Stimulated activated CD4-positive, alpha-beta T cell treated with anti-CD3 and anti-CD28 coated beads, Interleukin-2, amount 100 ng/mL, for 4 hours (primary cell): ENCODE measurements at places on chromosomes 13 and 19.

- DNase-seq = no peak
Measured at GRCh38 chr19:13014101-13014920, 19.0 kb downstream of the NFIX start.

DNA sequence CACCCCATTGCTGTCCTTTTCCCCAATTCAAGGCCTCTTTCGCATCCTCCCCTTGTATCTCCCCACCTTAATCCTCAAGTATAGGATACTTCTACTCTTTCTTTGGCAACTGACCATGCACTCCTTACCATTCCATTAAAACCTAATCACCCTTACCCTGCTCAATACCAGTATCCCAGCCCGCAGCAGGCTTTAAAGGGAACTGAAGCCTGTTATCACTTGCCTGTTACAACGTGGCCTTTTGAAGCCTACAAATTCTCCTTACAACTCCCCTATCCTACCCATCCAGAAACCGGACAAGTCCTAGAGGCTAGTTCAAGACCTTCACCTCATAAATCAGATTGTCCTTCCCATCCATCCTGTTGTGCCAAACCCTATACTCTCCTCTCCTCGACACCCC lies 16.2 kb upstream of the OR10H1 start:
- DNase-seq = no peak

DNA sequence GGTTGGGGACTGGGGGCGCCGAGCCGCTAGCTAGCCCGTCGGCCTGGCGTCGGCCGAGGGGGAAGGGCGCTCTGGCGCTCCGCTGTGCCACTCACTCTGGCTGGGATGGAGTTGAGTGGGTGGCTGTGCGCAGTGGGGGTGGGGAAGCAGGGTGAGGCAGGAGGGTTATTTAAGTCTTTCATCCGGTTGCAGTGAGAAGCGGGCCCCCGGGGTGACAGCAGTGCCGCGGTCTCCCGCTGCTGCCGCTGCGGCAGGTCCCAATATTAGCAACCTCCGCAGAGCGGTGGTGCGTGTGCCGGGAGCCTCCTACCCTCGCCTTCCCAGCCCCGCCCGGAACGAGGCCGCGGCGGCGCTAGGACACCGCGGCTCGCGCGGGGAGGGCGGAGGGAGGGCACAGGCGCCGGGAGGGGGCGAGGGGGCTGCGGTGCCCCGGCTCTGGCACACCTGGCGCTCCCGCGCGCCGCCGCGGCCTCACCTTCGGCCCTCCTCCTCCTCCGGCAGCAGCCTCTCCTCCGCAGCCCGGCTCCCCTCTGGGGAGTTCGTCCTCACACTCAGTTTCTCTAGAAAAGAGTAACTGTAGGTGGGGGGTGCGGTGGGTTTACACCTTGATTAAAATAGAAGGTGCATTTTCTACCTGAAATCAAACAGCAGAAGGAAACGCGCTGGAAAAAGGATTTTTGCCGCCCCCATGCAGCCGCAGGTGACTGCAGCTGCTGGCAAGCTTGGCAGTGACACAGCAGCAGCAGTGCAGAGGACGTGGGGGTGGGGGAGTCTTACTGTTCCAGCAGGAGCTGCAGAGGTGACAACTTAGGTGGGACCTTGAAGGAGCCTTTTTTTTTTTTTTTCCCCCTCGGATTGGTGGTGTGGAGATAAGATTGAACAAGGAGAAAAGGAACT lies 4.5 kb downstream of the FGF9 start:
- DNase-seq = no peak

- DNase-seq = peak; percentile 85
Measured at GRCh38 chr13:44259045-44260027, 114.3 kb upstream of the SERP2 start.

GRCh38 chr13:46052319-46053161 lies at the start of gene ZC3H13:
Gene ZC3H13 (minus strand): TSS chr13:46052746. CDS start chr13:46045507, 7,239 bp downstream.
- peak; percentile 86 for DNase-seq

- no peak for DNase-seq
Measured at GRCh38 chr19:17794731-17795494, at the start of gene B3GNT3. Gene B3GNT3 (plus strand): TSS chr19:17795138. CDS start chr19:17807808, 12,670 bp downstream.

DNA sequence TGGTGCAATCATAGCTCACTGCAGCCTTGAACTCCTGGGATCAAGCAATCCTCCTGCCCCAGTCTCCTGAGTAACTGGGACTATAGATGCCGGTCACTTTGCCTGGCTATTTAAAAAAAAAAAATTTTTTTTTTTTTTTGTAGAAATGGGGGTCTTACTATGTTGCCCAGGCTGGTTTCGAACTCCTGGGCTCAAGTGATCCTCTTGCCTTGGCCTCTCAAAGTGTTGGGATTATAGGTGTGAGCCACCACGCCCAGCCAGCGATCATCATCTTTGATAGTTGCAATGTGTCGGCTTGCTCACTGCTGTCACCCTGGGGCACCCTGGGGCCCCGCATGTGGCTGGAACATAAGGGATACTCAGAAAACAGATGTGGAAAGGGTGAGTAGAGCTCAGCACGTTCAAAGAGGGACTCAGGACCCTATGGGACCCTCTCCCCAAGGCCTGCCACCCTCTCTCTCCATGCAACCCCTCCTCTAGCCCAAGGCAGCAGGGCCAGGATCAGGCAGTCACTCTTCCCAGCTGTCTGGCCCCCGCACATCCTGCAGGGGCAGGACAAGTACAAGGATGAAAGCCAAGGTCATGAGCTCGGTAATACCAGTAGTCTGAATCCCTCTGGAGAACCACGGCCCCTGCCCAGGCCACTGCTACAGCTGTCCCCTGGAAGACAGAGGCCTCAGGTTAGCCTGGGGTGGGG lies 6.5 kb upstream of the CCL25 start:
- DNase-seq = no peak

DNA sequence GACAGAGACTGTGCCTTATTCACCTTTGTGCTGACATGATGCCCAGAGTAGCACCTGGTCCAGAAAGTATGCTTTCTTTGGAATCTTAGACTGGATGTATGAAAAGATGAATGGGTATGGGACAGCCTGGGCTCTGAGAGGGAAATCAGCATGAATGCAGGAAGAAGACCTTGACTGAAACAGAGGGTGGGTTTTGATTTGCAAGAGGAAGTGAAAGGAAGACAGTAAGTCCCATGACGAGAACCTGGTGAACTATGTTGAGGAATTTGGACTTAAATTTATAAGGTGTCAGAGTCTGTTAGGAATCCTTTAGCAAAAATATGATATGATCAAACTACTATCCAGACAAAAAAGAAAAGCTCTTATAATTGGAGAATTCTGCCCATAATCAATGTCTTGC lies 301.9 kb downstream of the SPRY2 start:
- DNase-seq = no peak

GRCh38 chr19:41939861-41940730 lies 11.8 kb upstream of the ERFL start:
- peak; percentile 60 for DNase-seq

- DNase-seq = no peak
Measured at GRCh38 chr13:99601535-99601934, 100.3 kb downstream of the TM9SF2 start.

DNA sequence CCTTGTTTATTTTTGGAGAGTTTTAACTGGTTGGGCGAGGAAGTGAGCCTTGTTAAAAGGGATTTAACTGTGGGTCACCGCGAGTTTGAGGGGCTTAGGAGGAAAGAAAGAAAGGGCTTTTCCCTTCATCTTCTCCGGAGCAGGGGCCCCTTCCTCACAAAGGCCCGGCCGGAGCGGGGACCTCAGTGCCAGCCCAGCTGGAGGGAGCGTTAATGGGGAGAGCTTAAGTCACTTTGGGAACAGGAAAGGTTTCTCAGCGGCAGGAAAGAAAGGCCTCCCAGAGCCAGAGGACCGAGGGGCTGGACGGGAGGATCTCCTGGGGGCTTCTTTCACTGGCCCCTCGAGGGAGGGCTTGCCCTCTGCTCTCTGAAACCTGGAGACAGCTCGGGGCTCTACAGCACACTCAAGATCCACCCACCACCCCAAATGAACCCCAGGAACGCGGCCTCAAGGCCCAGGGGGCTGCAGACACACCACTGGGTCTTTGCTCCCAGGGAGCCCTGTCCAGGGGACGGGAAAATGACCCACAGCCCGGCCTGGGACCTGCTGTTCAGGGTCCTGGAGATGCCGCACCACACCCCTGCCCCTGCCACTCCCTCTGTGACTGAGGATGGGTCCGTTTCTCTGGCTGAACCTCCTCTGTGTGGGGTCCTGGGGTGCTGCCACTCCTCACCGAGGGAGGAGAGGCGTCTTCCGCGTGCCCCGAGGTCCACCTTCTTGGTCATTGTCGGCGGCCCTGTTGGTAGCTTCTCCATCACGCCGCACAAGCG lies 128.3 kb downstream of the URI1 start:
- DNase-seq = no peak

GRCh38 chr13:107852072-107852471 lies 363.3 kb downstream of the LIG4 start:
- DNase-seq = no peak

DNA sequence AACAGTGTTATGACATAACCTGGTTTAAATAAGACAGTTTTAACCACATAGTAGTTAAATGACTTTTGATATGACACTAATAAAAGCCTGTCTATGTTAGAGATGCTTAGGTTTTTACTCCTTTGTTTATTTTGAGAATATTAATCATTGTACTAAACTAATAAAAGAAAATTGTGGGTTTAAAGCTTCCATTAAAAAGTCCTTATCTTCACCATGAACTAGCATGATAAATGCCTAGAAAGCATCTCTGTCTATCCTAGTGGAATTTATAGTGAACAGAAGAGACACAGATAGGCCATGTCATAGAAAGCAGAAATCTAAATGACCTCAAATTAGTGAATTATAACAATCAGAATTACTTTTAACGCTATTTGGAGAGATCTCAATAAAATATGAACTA lies 255.2 kb downstream of the PCDH9 start:
- DNase-seq = no peak

- DNase-seq = no peak
Measured at GRCh38 chr19:2337329-2337707, 8.8 kb downstream of the SPPL2B start.

GRCh38 chr13:51802631-51803418 lies 1.1 kb downstream of the DHRS12 start:
- no peak for DNase-seq

DNA sequence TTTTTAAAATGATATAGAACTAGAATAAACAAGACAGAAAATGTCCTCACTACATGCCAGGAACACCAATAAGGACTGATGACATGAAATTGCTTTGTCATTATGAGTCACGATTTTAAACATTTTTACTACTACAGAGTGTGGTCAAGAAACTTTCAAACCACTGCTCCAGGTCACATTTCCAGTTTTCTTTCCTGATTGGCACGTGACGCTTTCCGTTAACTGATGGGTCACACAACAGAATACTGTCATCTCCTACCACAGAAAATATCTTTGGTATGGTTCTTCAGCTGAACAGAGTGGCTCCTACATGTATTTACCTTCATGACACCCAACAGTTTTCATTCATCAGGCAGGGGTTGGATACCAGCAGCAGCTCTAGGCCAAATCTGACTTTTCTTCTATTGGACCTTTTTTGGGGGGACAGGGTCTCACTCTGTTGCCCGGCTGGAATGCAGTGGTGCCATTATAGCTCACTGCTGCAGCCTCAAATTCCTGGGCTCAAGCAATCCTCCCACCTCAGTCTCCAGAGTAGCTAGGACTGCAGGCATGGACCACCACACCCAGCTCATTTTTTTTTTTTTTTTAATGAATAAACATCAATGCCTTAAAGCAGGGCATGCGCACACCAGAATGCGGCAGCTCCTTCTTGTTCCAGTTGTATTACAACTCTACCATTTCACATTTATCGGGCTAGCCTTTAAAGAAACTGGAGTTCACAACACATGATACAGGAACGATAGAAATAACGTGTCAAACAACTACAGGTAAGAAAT lies 147.4 kb downstream of the RNF17 start:
- DNase-seq = no peak

GRCh38 chr19:5042556-5042955 lies 73.6 kb downstream of the KDM4B start:
- DNase-seq = no peak

- no peak for DNase-seq
Measured at GRCh38 chr19:47537493-47537892, 22.6 kb upstream of the NAPA start.

GRCh38 chr19:46408664-46409039 lies 4.7 kb downstream of the CCDC8 start:
- DNase-seq = no peak

- DNase-seq = no peak
Measured at GRCh38 chr13:43988302-43988701, 108.6 kb downstream of the LACC1 start.

DNA sequence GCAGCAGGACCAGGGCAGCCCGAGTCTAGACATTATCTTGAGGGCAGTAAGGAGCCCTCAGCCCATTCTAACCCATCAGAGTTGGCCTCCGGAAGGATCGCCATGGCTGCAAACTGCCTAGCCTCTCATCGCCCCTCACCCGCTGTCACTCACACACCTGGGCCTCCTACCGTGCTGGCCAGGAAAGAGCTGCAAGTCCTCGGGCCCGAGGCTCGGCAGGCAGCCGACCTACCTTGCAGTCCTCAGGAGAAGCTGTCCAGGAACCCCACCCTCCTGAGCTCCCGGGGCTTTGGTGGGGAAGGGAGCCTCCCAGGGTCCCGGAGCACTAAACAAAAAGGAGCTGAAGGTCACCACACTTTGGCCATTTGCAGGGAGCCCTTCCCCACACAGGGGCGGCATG lies 46.8 kb downstream of the CCNE1 start:
- DNase-seq = no peak

DNA sequence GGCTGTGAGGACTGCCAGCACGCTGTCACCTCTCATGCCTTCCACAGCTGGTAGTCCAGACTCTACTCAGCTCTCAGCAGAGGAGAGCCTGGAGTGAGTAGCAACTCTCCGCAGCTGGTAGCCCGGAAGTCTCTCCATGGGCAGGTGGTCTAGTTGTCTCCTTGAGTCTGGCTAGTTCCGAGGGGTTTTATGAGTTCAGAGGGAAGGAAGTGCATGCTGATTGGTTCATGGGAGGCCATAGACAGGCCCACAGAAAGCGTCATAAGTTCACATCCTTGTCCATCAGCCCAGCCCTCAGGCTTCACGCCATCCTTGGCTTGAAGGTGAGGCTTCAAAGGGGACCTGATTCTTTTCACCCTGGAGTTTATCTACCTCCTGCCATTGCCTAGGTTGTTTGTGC lies 2662.4 kb upstream of the PCDH20 start:
- no peak for DNase-seq

GRCh38 chr19:47729468-47729798 lies 15.9 kb upstream of the NOP53 start:
- DNase-seq = peak; percentile 10

DNA sequence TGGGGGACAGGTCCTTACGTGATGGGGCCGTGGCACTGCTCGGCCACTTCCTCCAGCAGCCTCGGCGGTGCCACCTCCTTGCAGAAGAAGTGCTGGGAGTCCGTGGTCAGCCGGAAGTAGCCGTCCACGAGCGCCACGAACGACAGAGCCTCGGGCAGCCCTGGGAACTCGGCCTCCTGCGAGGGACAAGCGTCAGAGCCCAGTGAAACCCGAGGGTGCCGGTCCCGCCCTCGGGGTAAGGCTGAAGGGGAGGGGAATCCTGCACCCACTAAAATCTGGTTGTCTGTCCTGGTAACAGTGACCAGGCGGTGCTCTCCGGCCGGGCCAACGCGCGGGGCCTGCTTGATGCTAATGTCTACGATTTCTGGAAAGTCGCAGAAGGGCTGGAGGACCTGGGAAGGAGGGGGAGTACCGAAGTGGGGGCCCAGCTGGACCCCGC lies 6.4 kb downstream of the JAK3 start:
- no peak for DNase-seq
